ENCODE measurements at places on chromosomes 4 and X.

DNA sequence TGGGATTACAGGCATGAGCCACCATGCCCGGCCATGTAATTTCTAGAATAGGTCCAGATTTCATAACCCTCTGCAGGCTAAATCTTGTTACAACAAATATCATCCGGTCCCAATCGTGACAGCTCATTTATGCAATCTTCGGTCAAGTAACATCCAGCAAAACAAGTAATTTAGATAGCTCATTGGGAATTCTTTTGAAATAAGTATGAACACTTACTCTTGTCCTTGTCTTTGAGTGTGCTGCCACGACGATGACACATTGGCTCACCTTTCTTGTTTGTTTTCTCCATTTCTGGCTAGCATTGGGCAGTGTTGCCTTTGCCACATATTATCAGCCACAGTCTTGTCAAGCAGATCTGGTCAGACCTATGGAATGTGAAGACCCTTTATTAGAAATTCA lies 92.0 kb downstream of the PHEX start:
- H3K27me3 ChIP-seq: no peaks in the 10 kb centered on the region
- no peak for DNase-seq
- no peaks in the 10 kb centered on the region for H3K36me3 ChIP-seq
- no peaks in the 10 kb centered on the region for H3K4me1 ChIP-seq

DNA sequence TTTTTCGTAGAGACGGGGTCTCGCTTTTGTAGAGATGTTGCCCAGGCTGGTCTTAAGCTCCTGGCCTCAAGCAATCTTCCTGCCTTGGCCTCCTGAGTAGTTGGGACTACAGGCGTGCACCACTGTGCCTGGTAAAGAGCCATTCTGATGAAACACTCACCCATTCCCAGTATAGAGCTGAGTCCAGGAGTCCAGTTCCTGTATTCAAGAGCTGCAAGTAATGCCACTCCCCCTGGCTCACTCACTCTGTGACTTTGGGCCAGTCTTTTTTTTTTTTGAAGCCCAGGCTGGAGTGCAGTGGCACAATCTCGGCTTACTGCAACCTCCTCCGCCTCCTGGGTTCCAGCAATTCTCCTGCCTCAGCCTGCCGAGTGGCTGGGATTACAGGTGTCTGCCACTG lies 3.5 kb downstream of the CCDC22 start:
- peaks cover 26% of the 10 kb centered on the region for H3K36me3 ChIP-seq
- H3K4me1 ChIP-seq: peaks cover 17% of the 10 kb centered on the region
- H3K4me3 ChIP-seq: no peak overlapping the region
- H3K27me3 ChIP-seq: no peaks in the 10 kb centered on the region
- no peak overlapping the region for H3K27ac ChIP-seq
- DNase-seq: no peak

DNA sequence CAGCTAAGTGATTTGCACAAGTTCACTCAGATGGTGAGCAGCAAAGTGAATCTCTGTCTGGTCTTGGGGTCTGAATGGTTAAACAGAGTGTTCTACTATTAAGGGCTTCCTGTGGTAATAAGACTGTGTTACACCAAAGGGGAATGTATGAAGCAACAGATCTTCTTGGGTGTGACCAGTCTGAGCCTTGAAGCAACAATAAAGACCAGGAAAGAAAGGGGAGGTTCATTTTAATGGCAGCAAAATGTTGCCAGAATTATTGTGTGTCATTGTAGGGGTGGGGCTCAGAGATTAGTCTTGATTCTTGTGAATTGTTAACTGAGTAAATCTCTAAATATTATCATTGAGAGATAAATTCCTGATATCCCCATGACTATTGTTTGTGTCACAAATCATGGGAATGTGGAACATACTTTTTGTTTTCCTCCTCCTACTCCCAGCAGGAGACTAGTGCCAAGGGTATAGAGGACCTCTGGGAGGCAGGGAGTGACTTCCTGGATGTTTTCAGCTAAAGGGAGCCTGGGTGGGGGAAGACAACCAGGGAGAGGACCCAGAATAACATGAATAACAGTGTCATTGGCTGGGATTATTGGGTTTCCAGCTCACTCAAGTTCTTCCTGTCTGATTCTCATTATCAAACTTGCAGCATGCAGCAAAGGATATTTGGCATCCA lies 141.4 kb upstream of the PAK3 start:
- no peak overlapping the region for H3K4me3 ChIP-seq
- DNase-seq: no peak
- no peak overlapping the region for H3K27ac ChIP-seq
- no peaks in the 10 kb centered on the region for H3K36me3 ChIP-seq

DNA sequence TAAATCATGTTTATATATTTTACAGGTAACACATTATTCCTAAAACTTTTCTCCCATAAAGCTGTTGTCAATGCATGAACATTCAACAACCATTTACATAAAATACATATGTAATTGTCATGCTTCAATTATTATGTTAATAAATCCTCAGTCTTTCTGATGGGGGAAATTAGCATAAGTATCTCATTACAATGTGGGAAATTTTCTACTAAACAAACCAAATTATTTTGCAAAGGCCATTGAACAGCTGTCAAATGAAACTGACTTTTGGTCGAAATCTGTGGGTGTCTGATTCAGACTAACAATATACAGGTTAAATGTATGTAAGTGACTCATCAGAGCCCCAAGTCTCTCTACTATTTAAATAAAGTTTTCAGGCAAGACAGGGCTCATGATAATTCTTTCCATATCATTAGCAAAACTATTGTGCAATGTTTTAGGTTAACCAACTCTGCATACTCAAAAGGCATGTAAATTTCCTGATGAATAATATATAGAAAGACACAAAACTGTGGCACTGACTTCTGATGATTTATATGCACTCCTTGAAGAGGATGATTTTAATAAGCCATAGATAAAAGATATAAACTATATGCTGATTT lies 795.3 kb upstream of the AADAT start:
- no peaks in the 10 kb centered on the region for H3K4me1 ChIP-seq
- no peak overlapping the region for H3K4me3 ChIP-seq
- H3K36me3 ChIP-seq: no peaks in the 10 kb centered on the region
- H3K27ac ChIP-seq: no peak overlapping the region
- H3K27me3 ChIP-seq: no peaks in the 10 kb centered on the region

GRCh38 chr4:115657991-115658650 lies 544.7 kb upstream of the NDST4 start:
- H3K36me3 ChIP-seq: no peaks in the 10 kb centered on the region
- H3K4me3 ChIP-seq: no peak overlapping the region
- no peaks in the 10 kb centered on the region for H3K4me1 ChIP-seq
- no peak for DNase-seq
- H3K27me3 ChIP-seq: no peaks in the 10 kb centered on the region

- peaks cover 4% of the 10 kb centered on the region for H3K4me1 ChIP-seq
- H3K27ac ChIP-seq: no peak within 1 kb of the TSS
- no peak for DNase-seq
- H3K4me3 ChIP-seq: peak within 1 kb of the TSS; percentile 70
- H3K36me3 ChIP-seq: no peaks in the 10 kb centered on the region
Measured at GRCh38 chrX:74421036-74421739, at the start of gene SLC16A2. Gene SLC16A2, plus strand, starts transcription at chrX:74421493. Its CDS starts 145 bp downstream, at chrX:74421638.

Measured in activated T-helper 1 cell treated with anti-CD3 and anti-CD28 coated beads, Interleukin-12 subunit alpha, Interleukin-12 subunit beta, Interleukin-2, Interleukin-4 antibody, amounts not matched to agents 30 ng/mL and 10 ng/mL and 1 ng/mL, durations not matched to agents 14 hours and 24 hours and 36 hours (primary cell).